Fibroblast of skin of right quadriceps (primary cell): ENCODE measurements at places on chromosomes 3 and 15.
A peak's percentile ranks its signal among the peaks of the same experiment; 100 is the strongest.

DNA sequence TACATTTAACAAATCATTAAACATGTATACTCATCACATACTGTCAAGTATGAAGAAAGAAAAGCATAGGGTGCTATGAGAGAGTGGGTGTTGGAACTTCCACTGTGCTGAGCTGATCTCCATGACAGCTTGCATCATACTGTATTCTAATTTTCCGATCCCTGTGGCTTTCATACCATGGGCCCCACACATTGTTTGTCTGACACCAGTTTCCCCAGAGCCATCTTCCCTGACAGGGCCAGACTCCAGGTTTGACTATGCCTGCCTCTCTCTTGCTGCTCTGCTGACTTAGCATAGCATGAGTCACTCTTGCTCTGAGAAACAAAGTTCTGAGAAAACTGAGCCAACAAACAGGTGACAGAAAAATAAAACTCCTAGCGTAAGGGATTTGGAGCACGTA, 37.0 kb upstream of the CASR start:
- DNase-seq: no peak

- no peak for DNase-seq
Observed at GRCh38 chr3:67662733-67663132, 8.3 kb upstream of the SUCLG2 start.

DNA sequence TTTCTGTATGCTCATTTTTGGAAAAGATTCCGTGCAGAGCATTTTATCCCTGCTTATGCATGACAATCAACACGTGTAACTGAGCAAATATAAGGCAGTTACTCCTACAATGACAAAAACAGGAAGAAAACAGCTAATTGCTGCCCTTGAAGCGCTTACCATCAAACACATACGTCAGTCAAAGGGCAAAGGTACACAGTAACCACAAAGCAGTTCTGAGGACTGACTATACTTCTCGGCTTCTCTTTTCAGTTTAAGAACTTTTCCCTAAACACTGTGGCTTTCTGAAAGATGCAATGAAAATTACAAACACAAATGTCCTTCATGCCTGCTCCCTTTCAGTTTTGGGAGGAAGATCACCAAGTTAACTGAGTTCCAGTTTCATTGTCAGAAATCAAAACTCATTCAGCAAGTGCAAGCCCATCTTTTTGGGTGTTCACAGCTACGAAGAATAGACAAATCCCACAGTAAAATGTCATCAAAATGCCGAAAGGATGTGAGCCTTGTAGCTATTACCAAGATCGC, 602.8 kb downstream of the FOXP1 start:
- DNase-seq: no peak

GRCh38 chr3:87488765-87489164, 212.4 kb upstream of the POU1F1 start:
- peak; percentile 9 for DNase-seq

- DNase-seq: peak; percentile 56
Observed at GRCh38 chr3:60728006-60728405, 523.2 kb downstream of the FHIT start.

- no peak for DNase-seq
Observed at GRCh38 chr3:50587373-50587772, 18.1 kb downstream of the HEMK1 start.

DNA sequence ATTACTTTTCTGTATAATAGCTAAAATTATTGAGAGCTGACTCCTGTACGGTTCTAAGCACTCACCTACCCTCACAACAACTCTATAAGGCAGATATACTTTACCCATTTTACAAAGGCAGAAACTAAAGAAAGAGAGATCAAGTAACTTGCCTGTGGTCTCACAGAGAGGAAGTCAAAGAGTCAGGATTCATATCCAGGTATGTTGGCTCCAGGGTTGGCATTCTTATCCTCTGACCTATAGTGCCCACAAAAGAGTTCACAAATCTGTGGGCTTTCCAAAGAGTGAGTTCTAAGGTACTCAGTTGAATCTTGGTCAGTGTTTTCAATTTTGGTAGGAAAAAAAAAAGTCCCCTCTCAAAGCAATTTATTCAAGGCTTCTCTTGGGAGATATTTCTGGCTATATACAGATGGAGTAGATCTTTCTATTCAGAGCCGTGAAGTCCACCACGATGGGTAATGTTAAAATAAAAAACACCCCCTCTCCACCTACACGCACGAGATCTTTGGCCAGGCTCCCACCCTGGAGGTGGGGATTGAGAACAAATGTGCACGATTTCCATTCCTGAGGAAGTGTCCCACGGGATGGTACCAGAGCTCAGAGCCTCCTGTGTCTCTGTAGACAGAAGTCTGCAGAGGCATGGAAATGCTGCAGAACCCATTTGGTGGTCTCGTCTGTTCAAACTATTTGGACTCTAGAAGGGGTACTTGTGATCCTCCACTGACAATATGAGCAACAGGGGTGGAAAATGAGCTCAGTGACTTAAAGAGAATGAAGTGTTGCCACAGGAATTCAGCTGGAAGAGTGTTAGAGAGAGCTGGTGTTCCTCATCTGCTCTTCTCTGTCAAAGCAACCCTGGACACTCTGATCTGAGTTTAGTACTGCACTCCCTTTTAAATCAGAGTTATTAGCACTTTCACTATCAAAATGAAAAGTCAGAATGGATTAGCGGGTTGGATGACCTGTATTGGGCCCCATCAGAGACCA, 212.1 kb upstream of the EIF1B start:
- peak; percentile 38 for DNase-seq

DNA sequence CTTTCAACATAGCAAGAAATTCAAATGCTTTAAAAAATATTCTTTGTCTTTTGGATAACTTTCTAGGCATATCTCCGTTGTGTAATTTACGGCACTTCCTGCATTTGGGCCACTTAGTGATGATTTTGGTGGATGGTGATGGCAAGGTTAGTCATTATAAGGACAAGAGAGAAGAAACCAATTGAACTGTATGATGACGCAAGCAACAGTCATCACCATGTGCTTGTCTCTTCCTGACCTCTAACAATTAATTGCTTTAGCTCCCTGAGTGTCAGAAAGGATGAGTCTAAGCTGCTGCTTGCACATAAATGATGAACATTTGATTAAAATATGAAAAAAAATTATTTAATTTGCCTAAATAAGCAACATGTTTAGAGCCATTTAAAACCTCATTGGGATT, 11.3 kb upstream of the P2RY12 start:
- peak; percentile 84 for DNase-seq

GRCh38 chr3:191238321-191238817, 39.3 kb downstream of the OSTN start:
- peak; percentile 58 for DNase-seq

- peak; percentile 48 for DNase-seq
Observed at GRCh38 chr15:27438403-27439375, 467.7 kb downstream of the GABRG3 start.

GRCh38 chr3:116743062-116743461, 33.5 kb downstream of the TUSC7 start:
- DNase-seq: no peak

DNA sequence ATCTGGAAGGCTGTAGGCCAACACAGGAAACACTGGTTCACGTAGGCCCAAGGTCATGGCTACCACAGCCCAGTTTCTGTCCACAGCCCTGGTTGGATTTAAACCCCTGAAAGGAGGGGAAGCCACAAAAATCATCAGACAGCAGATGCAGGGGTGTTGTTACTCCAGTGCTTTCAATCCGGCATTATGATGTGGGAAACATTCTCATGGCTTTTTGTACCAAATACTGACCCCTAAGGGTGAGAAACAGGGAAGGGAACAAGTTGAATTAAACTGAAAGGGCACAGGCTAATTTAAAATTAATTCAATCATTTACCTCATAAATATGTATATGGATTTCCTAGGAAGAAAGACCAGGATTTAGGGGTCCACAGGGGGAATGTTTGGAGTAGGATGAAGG, 375.6 kb downstream of the CTNNB1 start:
- DNase-seq: no peak

- DNase-seq: peak; percentile 42
Observed at GRCh38 chr3:11390411-11391131, 118.4 kb downstream of the ATG7 start.

DNA sequence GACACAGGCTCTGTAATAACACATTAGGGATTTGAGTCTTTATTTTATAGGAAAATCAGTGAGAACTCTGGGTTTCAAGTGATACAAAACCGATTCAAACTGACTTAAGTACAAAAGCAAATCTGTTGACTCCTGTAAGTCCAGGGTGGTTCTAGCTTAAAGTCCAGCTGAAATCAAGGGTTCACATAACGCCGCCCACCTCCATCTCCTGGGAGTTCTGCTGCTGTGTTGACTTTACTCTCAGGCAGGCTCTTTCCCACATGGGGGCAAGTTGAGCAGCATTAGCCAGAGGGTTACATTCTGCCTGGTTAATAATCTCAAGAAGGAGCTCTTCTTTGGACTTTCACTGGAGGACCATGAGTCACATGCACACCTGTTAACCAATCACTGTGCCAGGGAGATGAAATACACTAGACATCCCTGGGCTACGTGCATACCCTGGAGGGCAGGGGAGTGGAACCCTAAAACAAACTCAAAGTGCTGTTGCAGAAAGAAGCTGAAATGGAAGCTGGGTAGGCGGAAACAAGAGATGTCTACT, 9.7 kb upstream of the RNF7 start:
- DNase-seq: no peak

- DNase-seq: no peak
Observed at GRCh38 chr3:59545374-59545773, 495.5 kb upstream of the CFAP20DC start.

- no peak for DNase-seq
Observed at GRCh38 chr3:30305021-30305420, 301.4 kb upstream of the TGFBR2 start.

DNA sequence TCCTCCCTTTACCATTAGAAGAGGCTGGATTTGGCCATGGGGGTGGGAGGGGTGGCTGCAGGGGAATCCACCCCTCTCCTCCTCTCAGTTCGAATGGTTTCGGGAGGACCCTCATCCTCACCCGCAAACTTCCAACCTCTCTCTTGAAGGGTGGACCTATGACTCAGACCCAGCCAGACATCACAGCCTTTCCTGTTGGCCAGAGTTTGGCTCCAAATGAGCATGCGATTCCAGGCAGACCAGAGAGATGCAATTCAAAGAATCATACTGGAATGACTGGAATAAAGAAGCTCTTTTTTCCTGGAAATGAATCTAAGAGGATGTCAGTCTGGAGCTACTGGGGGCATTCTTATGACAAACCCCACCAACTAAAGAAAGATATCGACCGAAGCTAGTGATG, 516.7 kb upstream of the MDFIC2 start:
- DNase-seq: peak; percentile 63

DNA sequence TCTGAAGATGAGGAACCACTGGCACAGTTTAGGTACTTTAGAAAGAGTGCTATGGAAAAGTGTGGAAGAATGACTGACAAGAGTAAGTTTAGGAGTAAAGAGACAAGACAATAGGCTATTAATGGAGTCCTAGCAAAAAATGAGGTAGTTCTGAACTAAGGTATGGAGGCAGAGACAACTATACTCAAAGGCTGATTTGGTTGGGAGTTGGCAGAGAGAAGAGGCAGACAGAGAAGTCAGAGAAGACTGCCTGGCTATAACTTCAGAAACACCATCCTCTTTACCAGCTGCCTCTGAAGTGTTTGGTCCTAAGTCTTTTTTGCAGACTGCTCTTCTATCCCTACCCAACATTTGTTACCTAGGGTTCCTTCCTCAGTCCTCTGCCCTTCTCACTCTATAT, 19.2 kb downstream of the DYNC1LI1 start:
- DNase-seq: no peak

DNA sequence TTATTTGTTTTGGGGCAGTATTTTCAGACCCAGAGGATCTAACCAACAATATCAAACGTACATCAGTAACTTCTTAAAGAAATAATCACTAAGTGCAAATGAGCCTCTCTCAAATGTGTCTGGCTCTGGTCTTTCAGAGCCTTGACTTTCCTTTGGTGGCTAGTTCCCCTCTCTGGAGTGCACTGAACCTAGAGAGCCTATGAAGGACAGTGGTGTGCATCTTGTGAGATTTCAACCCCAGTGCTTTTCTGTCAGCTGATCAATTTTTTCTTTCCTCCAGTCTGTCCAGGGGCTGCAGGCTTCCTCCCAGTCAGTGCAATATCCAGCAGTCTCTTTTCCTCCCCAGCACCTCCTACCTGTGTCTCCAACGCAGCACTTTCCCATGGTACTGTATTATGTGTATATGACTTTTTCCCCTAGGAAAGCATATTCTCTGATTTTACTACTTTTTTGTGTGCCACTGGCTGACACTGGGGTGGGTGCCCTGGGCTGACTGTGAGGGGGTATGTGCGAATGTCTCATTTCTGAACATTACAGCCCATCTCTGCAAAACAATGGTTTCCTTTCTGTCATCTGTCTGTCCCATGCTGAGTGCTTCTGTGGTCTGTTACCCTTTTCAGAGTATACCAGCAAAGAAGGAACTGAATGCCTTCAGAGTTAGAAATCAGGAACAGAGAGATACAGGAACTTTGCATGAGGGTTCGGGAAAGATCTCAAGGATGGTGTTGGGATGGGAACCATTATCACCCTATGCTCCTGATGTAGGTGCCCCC, 98.8 kb downstream of the ARPP21 start:
- no peak for DNase-seq

GRCh38 chr3:184506561-184506991, 55.0 kb upstream of the EPHB3 start:
- peak; percentile 74 for DNase-seq

DNA sequence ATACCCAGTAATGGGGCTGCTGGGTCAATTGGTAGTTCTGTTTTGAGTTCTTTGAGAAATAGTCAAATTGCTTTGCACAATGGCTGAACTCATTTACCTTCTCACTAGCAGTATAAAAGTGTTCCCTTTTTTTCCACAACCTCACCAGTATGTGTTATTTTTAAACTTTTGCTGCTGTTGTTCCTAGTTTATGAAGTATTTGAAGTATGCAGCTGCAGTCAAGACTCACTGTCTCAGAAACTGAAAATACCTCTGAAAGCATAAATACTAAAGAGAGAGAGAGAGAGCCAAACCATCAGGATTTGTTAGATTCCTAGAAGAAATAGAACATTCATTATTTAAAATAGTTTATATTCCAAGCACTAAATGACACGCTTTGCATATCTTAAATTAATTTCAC, 764.2 kb downstream of the NTRK3 start:
- DNase-seq: no peak

GRCh38 chr3:47407896-47408838, 27.3 kb downstream of the PTPN23 start:
- no peak for DNase-seq

- peak; percentile 22 for DNase-seq
Observed at GRCh38 chr3:63877737-63878393, 14.2 kb downstream of the ATXN7 start.

DNA sequence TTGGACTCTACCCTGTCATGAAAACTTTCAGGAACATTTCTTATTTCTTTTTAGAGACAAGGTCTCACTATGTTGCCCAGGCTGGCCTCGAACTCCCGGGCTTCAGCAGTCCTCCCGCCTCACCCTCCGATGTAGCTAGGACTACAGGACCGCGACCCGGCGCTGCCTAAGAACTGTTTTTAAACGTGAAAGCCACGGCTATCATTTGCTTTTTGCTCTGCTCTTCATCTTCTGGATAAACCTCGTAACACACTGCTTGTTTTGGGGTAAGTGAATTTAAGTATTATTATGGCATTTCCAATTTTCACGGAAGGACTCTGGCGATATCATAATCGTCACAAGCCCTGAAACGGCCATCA, 14.3 kb upstream of the CCNL1 start:
- no peak for DNase-seq

- no peak for DNase-seq
Observed at GRCh38 chr3:172321035-172321434, 127.2 kb downstream of the GHSR start.
